ENCODE measurements at places on chromosomes 7 and 10.

DNA sequence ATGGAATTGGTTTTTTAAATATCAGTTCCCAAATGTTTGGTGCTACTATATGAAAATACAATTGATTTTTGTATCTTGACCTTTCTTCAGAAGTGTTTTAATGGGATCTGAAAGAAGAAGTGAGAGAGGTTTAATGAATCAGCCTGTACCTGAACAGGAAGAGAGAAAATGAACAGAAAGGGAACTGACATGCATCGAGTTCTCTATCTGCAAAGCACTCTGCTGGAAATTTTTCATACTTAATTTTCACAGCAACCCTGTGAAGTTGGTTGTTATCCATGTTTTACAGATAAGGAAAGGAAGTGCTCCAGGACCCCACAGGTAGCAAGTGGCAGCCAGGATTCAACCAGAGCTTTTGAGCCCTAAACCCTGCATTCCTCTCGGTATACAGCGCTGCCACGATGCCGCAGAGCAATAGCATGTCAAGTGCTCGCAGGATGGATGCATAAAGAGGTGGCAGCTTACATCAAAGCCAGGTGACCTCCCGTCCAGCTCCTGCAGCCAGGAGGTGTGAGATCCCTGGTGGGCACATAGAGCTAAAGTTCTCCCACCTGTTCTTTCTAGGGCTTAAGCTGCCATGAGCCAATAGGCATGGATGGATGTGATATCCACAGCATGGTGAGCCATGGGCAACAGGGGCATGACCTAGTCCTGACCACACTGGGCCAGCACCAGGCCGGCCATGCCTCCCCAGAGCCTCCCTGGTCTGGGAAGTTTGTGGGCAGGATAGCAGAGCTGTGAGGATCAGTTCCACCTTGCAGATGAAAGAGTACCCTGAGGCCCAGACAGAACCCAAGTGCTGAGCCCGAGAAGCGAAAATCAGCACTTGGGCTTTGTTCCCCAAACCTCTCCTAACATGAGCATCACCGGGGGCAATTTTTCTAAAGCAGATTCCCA lies 57.2 kb downstream of the CALML3 start:
- no peak for DNase-seq

DNA sequence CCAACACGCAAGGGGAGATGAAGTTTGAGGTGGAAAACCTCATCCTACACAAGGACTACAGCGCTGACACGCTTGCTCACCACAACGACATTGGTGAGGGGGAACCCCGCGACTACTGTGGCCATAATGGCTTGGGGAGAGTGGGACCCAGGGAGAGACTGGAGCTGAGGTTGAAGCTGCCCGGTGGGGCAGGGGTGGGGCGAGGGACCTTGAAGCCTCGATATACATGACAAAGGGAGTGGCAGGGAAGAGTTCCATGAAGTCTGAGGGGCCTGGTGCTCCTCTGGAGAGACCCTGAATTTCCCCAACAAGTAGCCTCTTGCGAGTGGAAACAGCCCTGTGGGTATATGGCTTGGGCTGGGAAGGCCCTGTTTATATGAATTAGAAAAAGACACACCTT lies 3.1 kb downstream of the PLAU start:
- no peak for DNase-seq

DNA sequence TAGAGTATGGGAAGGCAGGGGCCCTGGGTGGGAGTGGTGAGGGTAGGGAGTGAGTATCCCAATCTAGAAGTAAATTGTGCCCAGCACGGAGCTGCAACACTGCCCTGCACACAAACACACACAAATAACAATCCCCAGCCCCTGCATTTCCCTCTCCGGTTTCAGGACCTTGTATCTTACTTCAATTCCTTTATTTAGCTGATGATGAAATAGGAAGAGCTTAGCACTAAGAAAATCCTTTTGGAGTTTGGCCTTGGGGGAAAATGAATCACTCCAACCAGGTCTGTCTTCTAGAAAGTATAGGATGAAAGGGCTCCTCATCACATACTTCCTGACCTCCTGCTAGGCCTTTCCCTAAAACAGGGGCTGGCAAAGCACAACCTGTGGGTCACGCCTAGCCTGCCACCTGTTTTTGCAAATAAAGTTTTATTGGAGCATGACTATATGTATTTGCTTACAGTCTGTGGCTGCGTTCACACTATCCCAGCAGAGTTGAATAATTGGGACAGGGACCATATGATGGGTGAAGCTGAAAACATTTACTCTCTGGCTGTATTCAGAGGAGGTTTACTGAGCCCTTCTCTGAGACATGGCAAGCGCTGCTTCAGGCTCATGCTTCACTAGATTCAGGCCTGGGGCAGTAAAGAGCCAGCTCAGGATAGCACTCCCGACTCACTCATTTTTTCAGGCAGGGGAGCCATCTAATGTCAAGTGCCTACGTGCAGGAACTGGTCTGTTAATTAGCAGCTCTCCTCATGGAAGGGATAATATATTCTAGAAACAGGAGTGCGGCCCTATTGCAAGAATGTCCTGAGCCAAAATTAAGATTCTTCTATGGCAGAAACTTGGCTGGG lies 111.0 kb downstream of the EGFR start:
- no peak for DNase-seq

GRCh38 chr10:58963723-58964124 lies 212.7 kb upstream of the PHYHIPL start:
- DNase-seq = no peak

- no peak for DNase-seq
Measured at GRCh38 chr7:40239755-40240303, 105.0 kb downstream of the SUGCT start.

- no peak for DNase-seq
Measured at GRCh38 chr7:88042157-88042556, 108.1 kb downstream of the ADAM22 start.

DNA sequence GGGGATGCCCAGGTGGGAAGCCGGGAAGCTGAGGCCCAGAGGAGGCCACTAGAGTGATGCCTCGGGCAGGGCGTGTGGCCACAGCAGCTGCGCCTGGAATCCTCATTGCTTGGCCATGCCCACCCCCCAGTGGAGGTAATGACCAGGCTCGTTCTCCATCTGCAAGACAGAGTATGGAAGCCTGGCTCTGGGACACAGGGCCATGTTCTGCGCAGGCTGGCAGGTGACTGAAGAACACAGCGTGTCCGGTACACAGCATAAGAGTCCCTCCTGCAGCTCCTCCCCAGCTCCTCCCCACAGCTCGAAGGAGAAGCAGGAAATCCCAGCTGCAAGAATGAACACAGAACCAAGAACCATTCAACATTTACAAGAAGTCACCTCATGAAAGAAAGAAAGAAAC lies 64.8 kb downstream of the SMURF1 start:
- no peak for DNase-seq

- no peak for DNase-seq
Measured at GRCh38 chr7:47601881-47602249, 20.0 kb upstream of the TNS3 start.

- no peak for DNase-seq
Measured at GRCh38 chr10:16913266-16913665, 96.0 kb upstream of the RSU1 start.

- no peak for DNase-seq
Measured at GRCh38 chr10:132910186-132910880, 32.0 kb downstream of the CFAP46 start.

DNA sequence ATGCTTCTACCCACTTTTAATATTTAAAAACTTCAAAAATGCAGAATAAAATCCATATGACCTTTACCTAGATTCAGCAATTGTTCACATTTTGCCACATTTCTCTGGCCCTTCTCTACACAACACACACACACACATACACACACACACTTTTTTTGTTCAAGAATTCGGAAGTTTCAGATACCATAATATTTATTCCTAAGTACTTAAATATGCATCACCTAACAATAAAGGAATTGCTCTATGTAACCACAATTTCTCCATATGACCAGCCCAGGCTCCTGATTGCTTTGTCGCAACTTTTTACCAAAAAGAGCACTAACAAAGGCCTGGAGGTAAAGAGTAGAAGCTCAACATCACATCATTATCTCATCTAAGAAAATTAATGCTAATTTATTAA lies 106.6 kb downstream of the FAS start:
- DNase-seq = no peak

- no peak for DNase-seq
Measured at GRCh38 chr7:157862731-157863130, 525.9 kb downstream of the DNAJB6 start.

GRCh38 chr7:151110941-151111645 lies 24.8 kb downstream of the AGAP3 start:
- peak; percentile 77 for DNase-seq

DNA sequence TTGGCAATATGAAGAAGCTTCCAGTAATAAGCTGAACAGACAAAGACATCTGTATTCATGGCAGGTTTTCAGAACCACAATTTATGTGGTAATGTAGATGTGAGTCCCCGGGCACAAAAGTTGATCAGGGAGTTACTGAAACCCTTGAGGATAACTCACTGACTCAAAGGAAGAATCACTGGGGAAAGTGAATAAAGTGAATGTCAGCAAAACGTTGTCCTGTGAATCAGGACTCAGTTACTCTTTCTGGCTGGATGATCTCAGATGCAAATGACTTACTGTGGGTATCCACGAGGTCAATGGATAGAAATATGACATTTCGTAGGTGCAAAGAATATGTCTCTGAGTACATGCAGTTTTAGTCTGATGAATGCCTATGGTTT lies 172.8 kb upstream of the CTBP2 start:
- DNase-seq = no peak

GRCh38 chr7:148303295-148304082 lies 287.1 kb upstream of the C7orf33 start:
- DNase-seq = no peak

DNA sequence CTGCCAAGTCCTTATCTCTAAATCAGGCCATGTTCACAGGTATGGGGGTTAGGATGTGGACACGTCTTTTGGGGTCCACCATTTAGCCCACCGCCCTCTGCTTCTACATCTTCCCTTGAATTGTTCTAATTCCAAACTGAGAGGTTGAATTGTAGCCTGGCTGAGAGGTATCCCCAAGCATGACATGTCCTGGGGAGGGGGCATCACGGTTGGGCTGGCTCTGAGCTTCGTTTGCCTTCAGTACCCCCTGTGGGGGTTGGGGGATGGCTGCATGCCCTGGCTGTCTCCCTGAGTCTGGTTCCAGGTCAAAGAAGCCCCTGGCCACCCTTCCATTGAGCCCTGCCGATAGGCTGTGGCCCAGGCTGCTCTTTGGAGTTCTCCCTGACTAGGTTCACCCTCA lies 204.6 kb downstream of the GLRX3 start:
- no peak for DNase-seq

- DNase-seq = no peak
Measured at GRCh38 chr7:121516821-121517220, 120.7 kb upstream of the FAM3C start.

- DNase-seq = peak; percentile 28
Measured at GRCh38 chr10:63206997-63207811, 74.1 kb downstream of the NRBF2 start.

- no peak for DNase-seq
Measured at GRCh38 chr7:143437578-143437977, 5.7 kb upstream of the TAS2R60 start.

GRCh38 chr10:33212061-33212748 lies 122.3 kb downstream of the NRP1 start:
- DNase-seq = no peak

DNA sequence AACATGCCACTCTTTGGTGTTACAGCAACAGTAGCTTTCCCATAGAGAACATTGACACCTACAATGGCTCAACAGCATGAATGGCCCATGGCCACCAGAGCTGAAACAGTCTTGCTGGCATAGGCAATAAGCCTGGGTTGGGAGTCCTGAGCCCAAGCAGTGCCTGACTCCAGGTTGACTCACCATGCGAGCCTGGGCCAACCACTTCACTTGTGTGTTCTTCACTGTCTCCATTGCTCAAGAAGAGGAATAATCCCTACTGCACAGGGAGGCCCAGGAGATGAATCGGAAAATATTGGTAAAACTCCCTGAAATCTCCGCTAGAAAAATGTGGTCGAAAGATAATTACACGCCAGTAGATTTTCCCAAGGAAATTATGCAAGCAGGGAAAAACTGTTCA lies 89.2 kb upstream of the INHBA start:
- no peak for DNase-seq

- no peak for DNase-seq
Measured at GRCh38 chr7:55441774-55442522, 76.8 kb downstream of the LANCL2 start.

DNA sequence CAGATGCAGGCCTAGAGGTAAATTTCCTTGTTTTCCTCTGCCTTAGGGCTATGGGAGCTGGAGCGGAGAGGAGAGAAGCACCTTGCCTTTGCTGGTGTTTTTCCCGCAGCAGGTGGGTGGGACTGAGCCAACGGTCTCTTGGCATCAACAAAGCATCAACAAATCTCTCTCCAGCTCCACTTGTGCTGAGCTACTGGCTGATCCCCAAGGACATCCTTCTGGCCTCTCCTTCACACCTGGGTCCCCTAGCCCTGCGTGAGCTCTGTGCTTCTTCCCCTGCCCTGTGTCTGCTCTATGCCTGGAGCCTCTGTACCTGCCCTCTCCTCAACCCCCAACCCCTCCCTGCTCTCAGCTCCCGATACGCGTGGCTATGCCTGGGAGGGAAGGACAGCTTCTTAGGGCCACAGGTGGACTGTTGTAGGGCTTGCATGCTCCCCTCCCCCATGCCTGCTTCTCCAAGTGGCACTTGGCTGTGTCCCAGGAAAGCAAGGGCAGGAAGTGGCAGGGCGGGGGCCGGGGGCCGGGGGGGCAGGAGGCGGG lies 3.2 kb upstream of the CLDN4 start:
- DNase-seq = no peak

- peak; percentile 56 for DNase-seq
Measured at GRCh38 chr10:17454161-17455014, at the start of gene ST8SIA6. TSS of gene ST8SIA6 (minus strand) at chr10:17454595. CDS start at chr10:17454255, 340 bp downstream.

DNA sequence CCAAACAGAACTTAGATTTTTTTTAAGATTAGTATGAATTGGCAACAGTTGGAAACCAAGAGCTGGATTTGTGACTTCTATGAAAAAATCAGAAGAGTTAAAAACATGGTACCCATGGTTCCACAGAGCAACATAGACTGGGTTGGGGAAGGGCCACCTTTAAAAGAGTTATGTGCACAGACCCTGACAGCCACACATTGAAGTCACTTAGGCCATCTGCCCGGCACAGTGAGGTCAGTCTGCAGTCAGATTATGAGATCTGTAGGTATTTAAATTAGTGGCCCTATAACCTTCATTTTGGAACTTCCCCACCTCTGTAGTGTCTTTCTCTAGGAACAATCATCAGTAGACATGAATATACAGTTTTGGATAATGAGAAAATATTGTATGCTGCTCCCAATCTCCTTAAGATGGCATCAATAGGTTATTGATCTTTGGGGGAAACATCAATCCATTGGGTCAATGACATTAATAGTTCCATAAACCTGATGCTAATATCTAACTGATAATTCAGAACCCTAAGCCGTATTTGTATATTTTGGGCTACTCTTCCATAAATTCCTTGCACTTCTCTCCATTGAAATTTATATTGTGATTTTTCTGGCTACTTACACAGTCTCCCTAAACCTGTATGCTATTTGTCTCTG lies 7.0 kb downstream of the ANKRD1 start:
- DNase-seq = no peak

GRCh38 chr7:141157138-141157765 lies 83.4 kb downstream of the TMEM178B start:
- DNase-seq = no peak

GRCh38 chr7:96530786-96531185 lies 178.9 kb downstream of the SEM1 start:
- DNase-seq = no peak
